ENCODE measurements at places on chromosomes 7 and 10.

GRCh38 chr10:27834476-27834875 lies 88.9 kb upstream of the MKX start:
- DNase-seq, result no peak

GRCh38 chr10:5932345-5932744 lies 42.3 kb downstream of the FBH1 start:
- DNase-seq, result no peak

- DNase-seq, result no peak
These were observed 15.5 kb upstream of the SP4 start for GRCh38 chr7:21412410-21412851.

- DNase-seq, result peak; percentile 53
These were observed 288.2 kb downstream of the IPMK start for GRCh38 chr10:57979491-57979890.

Measured in NCI-H226 (cell line).